ENCODE measurements at places on chromosomes 1 and 21.

DNA sequence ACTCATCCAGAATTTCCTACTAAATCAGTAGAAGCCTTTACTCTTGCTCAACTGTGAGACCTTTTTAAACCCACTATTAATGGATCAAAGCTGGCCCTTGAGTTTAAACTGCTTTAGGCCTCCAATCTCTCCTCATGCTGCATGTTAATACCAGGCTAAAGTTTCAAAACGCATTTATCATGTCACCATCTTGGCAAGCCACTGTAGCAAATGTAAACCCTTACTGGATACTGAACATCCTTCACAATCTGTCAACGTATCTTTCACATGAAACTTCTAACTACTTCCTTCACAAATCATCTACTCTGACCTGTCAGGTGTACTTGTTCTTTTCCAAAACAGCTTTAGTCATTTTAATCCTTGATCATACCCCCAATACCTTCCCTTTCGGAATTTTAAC, 3.0 kb downstream of the PAXBP1 start:
- no peak for DNase-seq

- no peak for DNase-seq
Observed at GRCh38 chr1:231172411-231172810, 10.6 kb downstream of the TRIM67 start.

DNA sequence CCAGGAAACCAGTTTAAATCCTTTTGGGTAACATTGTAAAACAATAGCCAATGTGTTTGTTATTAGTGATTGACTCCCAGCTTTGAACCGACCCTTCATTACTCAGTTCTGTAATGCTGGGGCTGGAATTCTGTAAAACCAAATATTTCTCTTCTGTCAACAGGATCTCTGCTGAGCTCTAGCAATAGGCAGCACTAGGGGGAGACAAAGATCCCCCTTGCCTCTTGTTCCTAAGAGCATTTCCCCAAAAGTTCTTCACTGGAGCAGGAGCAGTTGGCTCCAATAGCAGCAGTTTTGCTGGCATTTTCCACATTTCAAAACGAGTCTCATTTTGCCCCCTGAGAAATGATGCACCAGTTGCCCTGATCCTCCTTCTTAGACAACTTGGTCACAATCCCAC, 1671.1 kb downstream of the MRPL39 start:
- peak; percentile 10 for DNase-seq

- no peak for DNase-seq
Observed at GRCh38 chr1:56819387-56819899, at the start of gene FYB2. FYB2 (minus strand) TSS chr1:56819404; CDS start chr1:56819290, 114 bp downstream.

GRCh38 chr1:223843934-223844786, 1.6 kb downstream of the TP53BP2 start:
- DNase-seq: no peak
